GM23248 (cell line): ENCODE measurements at places on chromosomes 3 and 15.

DNA sequence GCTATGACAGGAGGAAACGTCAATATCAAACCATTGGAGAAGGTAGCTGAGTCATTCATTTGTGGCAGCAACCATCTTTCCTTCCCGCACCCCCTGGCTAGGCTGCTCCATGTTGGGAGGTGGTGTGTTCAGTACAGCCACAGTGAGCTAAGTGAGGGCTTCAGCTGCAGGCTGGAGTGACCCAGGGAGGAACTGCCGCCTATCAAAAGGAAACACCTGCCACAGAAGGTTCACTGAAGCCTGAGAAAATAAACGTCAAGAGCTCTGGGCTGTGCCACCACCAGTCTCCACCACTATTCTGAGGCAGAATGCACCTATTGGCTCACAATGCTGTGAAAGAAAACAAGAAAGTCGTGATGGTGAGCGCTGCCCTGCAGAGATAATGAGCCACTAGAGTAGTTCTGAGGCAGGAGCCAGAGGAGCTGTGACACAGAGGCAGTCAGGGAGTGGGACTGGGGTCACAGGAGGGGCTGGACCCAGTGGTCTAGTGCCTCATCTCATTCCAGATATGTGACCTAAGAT, 34.8 kb upstream of the CD47 start:
- DNase-seq, result no peak

GRCh38 chr3:134201201-134202130, 49.2 kb downstream of the RYK start:
- DNase-seq, result peak; percentile 88

GRCh38 chr3:184592371-184593219, 31.0 kb downstream of the EPHB3 start:
- no peak for DNase-seq

DNA sequence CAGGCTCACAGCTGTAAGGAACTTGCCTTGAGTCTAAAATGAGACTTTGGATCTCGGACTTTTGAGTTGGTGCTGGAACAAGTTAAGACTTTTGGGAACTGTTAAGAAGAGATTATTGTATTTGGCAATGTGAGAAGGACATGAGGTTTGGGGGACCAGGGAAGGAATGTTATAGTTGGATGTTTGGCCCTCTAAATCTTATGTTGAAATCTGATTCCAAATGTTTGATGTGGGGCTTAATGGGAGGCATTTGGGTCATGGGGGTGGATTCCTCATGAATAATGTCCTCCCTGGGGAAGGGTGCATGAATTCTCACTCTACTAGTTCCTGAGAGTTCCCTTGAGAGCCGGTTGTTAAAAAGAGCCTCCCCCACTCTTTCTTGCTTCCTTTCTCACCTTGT, 18.5 kb upstream of the CHCHD6 start:
- no peak for DNase-seq

- peak; percentile 74 for DNase-seq
These were observed 74.8 kb downstream of the AQP9 start for GRCh38 chr15:58212909-58213526.

GRCh38 chr3:178054471-178054870, 481.8 kb upstream of the KCNMB2 start:
- no peak for DNase-seq
